Activated CD4-positive, alpha-beta T cell treated with anti-CD3 and anti-CD28 coated beads, Interleukin-2, amount 10 ng/mL, durations not matched to agents 7 days and 5 days (primary cell): ENCODE measurements at places on chromosomes 16 and 17. TPM values are rescaled to one million over a fixed set of nuclear protein-coding genes. Genes with fewer than 3 reads are reported as not detected.

DPEP2NB gene
- total RNA-seq = not detected

- peaks cover 21% of the 10 kb centered on the region for H3K4me1 ChIP-seq
- H3K4me3 ChIP-seq = no peak overlapping the region
- H3K27ac ChIP-seq = no peak overlapping the region
- H3K27me3 ChIP-seq = no peaks in the 10 kb centered on the region
- DNase-seq = no peak
These were observed 47.9 kb downstream of the TOM1L2 start for GRCh38 chr17:17924131-17924856.

- DNase-seq = no peak
- no peak overlapping the region for H3K4me3 ChIP-seq
- H3K36me3 ChIP-seq = no peaks in the 10 kb centered on the region
- H3K27ac ChIP-seq = no peak overlapping the region
These were observed 78.0 kb upstream of the CBX4 start for GRCh38 chr17:79916991-79917901.

DNA sequence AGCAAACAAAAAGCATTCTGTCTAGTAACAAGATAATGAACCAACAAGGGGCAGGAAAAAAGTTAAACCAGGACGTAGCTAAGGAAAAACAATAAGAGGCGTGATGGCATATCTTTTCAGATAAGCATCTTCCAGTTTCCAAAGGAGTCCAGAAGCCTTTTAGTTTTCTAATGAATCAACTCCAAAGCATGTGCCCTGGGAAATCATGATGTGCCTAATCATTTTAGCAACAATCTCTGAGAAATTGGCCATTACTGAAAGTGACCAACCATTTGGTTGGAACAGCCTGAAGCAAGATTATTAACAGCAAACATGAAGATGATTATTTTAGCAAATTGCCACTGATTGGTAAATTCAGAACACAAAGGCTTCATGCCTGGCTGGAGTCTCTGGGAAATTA, 440.9 kb upstream of the MAF start:
- no peaks in the 10 kb centered on the region for H3K4me1 ChIP-seq
- H3K4me3 ChIP-seq = no peak overlapping the region
- no peak for DNase-seq
- H3K27me3 ChIP-seq = peaks cover 5% of the 10 kb centered on the region
- H3K27ac ChIP-seq = no peak overlapping the region

GRCh38 chr17:49527927-49528651, 33.0 kb downstream of the NGFR start:
- no peak for DNase-seq
- H3K4me1 ChIP-seq = peaks cover 9% of the 10 kb centered on the region
- no peak overlapping the region for H3K27ac ChIP-seq
- no peaks in the 10 kb centered on the region for H3K36me3 ChIP-seq
- no peak overlapping the region for H3K4me3 ChIP-seq

DNA sequence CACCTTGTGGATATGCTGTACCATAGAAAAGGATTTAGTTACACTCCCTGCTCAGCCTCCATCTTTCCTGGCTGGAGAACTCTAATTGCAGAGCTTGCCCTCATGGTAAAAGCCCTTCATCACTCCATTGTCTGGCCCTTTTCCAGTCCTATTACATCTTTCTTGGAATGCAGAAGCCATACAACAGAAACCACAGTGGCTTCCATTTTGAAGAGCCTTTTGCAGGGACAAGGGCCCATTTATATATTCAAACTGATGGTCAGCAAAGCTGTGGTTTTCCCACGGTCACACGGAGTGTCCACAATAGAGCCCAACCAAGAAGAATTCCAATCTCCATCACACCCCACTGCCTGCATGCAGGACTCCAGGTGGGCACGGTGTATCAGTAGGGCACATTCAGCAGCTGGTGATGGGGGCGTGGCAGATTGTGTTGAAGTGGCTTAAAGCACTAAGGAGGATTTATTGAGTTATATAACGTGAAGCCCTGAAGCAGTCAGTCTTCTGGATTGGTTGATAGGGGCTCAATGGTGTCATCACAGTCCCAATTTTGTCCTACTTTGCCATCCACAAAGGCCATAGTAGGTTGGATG, 20.3 kb downstream of the COPRS start:
- peaks cover 9% of the 10 kb centered on the region for H3K27me3 ChIP-seq
- H3K4me1 ChIP-seq = peaks cover 8% of the 10 kb centered on the region
- no peak overlapping the region for H3K27ac ChIP-seq
- no peaks in the 10 kb centered on the region for H3K36me3 ChIP-seq

SMIM22 gene
- total RNA-seq = not detected

- DNase-seq = no peak
- no peaks in the 10 kb centered on the region for H3K27me3 ChIP-seq
- no peak overlapping the region for H3K27ac ChIP-seq
- no peaks in the 10 kb centered on the region for H3K4me1 ChIP-seq
- no peak overlapping the region for H3K4me3 ChIP-seq
- H3K36me3 ChIP-seq = no peaks in the 10 kb centered on the region
These were observed 40.4 kb downstream of the BAIAP2 start for GRCh38 chr17:81075307-81075706.

DNA sequence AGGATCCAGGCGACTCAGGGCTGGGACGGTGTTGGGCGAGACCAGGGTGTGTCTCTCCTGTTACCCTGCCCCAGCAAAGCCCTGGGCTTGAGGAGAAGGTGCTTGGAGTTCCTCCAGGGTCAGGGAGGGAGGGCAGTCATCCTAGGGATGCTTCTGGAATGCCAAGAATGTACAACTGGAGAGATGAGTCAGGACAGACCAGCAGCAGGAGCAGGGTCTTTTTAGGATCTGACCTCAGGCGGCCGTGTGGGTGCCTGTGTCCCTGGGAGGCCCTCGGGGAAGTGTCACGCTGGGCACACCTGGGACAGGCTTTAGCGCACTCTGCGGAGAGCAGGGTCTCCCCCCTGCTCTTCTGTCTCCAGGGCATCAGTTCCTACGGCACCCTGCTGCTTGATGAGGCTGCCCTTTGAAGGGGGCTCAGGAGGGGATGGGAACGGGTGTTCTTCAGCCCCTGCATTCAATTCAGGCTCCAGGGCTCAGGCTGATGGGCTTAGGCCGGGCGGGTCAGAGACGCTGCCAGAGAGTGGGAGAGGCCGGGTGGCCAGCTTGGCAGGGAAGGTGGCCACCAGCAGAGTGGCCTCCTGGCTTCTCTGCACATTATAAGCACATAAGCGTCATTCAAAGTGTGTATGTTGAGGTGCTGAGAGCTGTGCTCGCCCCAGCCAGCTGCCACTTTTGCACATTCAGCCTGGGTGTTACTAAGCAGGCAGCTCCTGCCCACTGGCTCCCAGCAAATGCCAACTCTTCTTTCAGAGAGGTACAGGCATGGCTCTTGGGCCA, 8.4 kb upstream of the MTSS2 start:
- H3K27ac ChIP-seq = peak overlapping the region; percentile 60
- peaks cover 8% of the 10 kb centered on the region for H3K36me3 ChIP-seq

KRTAP2-1 gene
- total RNA-seq = not detected

RHBDL1 gene
- 1.5 TPM for total RNA-seq

- peaks cover 19% of the 10 kb centered on the region for H3K4me1 ChIP-seq
- no peaks in the 10 kb centered on the region for H3K27me3 ChIP-seq
- DNase-seq = no peak
- H3K36me3 ChIP-seq = peaks cover 95% of the 10 kb centered on the region
These were observed 40.1 kb downstream of the ZNF267 start for GRCh38 chr16:31913668-31914067.

CSH1 gene
- total RNA-seq = not detected

DNA sequence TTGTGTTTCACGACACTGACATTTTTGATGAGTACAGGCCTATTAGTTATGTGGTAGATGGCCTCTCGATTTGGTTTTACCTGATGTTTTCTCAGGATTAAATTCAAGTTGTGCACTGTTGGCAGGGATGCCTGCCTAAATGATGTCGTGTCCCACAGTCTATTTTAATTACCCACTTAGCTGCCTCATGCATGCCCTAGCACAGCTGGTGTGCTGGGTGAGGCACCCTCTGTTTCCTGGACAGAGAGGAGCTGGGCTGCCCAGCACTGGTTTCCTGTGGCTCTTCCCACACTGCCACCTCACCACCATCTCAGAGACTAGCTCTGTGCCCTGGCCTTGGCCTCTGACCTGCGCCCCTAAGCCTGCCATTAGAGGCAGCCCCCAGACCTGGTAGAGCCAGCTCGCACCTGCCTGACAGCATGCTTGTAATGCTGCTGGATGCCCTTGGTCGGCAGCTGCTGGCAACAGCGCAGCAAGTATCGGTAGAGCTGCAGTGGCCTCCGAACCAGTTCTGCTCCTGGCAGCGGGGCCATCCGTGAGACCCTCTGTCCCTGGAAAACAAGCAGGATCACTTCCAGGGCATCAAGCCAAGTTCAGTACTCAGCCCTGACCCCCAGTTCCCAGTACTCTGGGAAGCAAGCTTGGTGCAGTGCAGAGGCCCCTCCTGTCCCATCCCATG, 10.9 kb downstream of the LYRM9 start:
- H3K36me3 ChIP-seq = peaks cover 1% of the 10 kb centered on the region
- peaks cover 46% of the 10 kb centered on the region for H3K4me1 ChIP-seq
- no peak for DNase-seq

GPRC5B gene
- 0.42 TPM for total RNA-seq

EMP2 gene
- not detected for total RNA-seq

DNA sequence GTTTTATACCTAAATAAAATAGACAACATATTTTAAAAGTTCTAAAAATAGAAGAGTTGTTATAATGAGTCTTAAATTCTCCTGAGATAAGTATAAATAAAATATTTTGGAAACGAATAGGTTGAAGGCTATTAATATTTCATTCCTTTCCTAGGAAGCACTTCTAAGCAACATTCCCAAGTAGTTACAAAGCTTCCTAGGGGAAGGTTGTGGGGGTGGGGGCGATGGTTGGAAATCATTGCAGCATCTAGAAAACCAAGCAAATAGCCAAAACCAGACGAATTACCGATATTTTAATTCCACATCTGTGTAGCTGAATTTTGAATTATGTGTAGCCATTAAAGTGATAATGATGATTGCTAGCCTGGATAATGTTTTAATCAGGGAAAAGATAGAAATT, 26.9 kb downstream of the PTRH2 start:
- no peaks in the 10 kb centered on the region for H3K27me3 ChIP-seq
- no peak for DNase-seq
- H3K4me1 ChIP-seq = no peaks in the 10 kb centered on the region
- H3K36me3 ChIP-seq = peaks cover 62% of the 10 kb centered on the region

- no peak for DNase-seq
- no peaks in the 10 kb centered on the region for H3K4me1 ChIP-seq
- H3K36me3 ChIP-seq = no peaks in the 10 kb centered on the region
- no peak overlapping the region for H3K27ac ChIP-seq
These were observed 502.9 kb downstream of the GRIN2A start for GRCh38 chr16:9679213-9679767.

GRCh38 chr17:78362671-78363070, 2.8 kb upstream of the SOCS3 start:
- no peak overlapping the region for H3K27ac ChIP-seq
- H3K4me3 ChIP-seq = no peak overlapping the region
- peaks cover 3% of the 10 kb centered on the region for H3K27me3 ChIP-seq

- no peaks in the 10 kb centered on the region for H3K27me3 ChIP-seq
- DNase-seq = no peak
- H3K4me1 ChIP-seq = peaks cover 2% of the 10 kb centered on the region
- H3K27ac ChIP-seq = no peak overlapping the region
These were observed 65.1 kb downstream of the NUP93 start for GRCh38 chr16:56795011-56795410.

NKD1 gene
- 1.3 TPM for total RNA-seq

DNA sequence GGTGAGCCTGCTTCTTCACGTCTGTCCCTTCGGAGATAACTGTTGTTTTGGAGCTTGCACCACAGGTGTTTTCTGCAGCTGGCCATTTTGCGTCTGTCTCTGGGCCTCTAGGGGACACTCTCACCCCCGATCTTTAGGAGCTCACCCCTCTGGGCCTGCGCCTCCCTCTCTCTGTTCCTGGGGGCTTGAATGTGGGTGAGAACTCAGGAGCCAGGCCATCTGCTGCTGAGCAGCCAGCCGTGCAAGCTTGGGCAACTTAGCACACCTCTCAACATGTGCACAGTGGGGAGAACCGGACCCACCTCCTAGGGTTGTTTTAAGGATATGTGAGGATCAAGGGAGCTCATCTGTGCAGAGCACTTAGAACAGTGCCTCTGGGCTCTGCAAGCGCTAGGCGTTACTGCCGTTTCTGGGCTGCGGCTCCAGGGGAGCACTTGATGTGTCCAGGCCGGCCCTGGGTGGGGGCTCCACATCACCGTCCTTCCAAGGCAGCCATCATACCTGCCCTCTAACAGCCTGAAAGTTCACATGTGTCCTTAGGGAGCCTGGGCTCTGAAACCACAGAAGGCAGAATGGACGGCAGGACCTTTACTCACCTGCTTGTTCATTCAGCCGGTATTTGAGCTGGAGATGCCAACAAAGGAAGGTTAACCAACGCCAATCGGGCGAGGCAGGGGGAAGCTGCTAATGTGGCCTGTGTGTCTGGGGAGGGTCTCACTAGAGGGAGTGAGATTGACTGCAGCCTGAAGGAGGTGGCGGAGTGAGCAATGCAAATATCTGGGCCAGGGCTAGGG, 66.3 kb downstream of the MRC2 start:
- H3K27ac ChIP-seq = no peak overlapping the region
- no peaks in the 10 kb centered on the region for H3K4me1 ChIP-seq
- no peak for DNase-seq
- no peaks in the 10 kb centered on the region for H3K27me3 ChIP-seq

- no peak overlapping the region for H3K27ac ChIP-seq
- no peak for DNase-seq
- peaks cover 12% of the 10 kb centered on the region for H3K27me3 ChIP-seq
- peaks cover 35% of the 10 kb centered on the region for H3K4me1 ChIP-seq
- no peak overlapping the region for H3K4me3 ChIP-seq
These were observed 3.2 kb downstream of the DDX52 start for GRCh38 chr17:37640015-37640414.

GRCh38 chr16:30747331-30747730, 894 bp upstream of the PHKG2 start:
- peak overlapping the region; percentile 90 for H3K4me3 ChIP-seq
- peaks cover 23% of the 10 kb centered on the region for H3K36me3 ChIP-seq
- H3K27ac ChIP-seq = peak overlapping the region; percentile 86
- no peaks in the 10 kb centered on the region for H3K27me3 ChIP-seq

DNA sequence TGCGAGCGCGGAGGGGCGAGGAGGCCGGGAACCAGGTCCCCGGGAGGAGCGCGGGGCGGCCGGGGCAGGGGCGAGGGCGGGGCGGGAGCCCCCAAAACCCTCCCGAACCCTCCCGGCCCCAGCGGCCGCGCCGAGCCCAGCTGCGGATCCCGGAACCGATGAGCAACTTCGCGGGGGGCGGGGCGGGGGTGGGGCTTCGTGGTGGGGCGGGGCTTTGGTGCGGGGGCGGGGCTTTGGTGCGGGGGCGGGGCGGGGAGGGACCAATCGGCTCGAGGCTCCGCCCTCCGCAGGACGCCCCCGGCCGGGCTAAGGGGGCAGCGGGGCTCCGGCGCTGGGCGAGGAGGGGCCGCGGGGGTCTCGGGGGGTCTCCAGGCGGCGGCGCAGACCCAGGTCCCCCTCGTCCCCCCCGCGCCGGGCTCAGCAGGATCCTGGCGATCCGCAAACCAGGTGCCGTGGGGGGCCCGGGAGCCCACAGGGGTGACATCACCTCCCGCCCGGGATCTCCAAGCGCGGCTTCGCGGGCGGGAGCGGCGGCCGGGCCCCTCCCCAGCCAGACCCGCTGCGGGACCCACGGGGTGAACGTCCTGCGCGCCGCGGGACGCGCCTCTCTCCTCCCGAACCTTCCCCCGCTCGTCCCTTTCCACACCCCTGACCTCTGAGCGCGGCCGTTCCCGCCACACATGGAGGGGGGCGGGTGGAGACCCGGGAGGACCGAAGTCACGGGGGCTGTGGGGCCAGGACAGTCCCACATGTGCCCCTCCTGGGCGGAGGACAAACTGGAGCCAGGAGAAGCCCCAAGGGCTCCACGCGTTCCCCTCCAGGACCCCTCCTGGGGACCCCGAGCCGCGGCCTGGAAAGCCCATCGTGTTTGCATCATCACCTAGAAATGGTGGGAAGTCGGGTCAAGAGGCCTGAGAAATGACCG, at the start of gene ABR:
ABR (minus strand) TSS at position 164 of the 925 bp plus-strand sequence. CDS start 254 bp downstream, outside the sequence.
- peaks cover 10% of the 10 kb centered on the region for H3K4me1 ChIP-seq
- H3K36me3 ChIP-seq = no peaks in the 10 kb centered on the region
- no peak within 1 kb of the TSS for H3K27ac ChIP-seq
- peaks cover 33% of the 10 kb centered on the region for H3K27me3 ChIP-seq
